Stimulated activated CD4-positive, alpha-beta T cell treated with anti-CD3 and anti-CD28 coated beads, Interleukin-1b, Interleukin-23, amount 100 ng/mL, for 1 hour (primary cell): ENCODE measurements at places on chromosomes 16 and 17.

DNA sequence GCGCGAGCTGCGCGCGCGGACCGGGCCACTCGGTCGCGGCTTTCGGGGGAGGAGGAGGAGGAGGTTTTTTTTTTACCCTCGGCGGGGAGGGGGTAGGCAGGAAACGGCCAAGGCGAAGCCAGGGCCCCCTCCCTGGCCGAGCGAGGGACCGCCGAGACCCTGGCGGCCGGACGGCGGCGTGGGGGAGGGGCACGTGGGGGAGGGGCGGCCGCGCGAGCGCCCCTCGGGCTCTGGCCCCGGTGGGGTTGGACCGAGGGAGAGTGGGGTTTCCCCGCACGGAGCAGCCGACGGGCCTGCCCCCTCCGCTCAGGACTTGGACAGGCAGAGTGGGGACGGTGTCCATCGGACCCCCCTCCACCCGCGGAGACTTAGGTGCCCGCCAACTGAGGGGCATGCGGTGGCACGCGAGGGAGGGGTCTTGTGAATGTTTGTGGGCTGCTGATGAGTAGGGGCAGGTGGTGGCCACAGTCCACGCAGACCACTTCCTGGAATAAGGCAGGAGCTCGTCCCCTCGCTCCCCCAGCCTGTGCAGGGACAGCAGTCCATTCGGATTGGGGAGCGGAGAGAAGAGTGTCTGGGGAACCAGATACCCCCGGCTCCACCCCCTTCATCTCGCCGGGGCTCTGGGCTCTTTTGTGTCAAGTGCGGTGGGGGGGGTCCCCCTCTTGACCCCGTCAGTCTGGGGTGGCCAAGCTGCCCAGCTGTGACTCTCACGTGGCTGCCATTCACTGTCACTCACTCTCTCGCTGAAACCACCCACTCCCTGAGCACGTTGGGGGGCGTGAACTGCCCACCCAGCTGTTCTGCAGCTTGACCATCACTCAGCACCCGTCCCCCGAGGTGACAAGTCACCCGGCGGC lies 3.0 kb upstream of the CHD3 start:
- peak; percentile 21 for DNase-seq

DNA sequence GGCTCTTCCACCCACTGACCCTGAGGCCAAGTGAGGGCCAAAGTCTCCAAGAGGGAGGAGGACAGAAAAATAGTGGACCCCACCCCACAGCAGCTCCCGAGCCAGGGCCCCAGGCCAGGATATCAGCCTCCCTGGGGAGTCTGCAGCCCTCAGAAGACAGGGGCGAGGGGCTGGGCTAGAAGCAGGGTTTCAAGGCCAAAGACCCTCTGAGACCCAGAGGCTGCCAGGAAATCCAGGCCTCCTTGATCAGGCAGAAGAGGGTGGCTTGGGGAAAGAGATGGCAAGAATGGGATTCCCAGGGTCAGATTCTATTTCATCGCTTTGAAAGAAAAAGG lies 156.1 kb downstream of the ZNF423 start:
- DNase-seq: no peak

GRCh38 chr17:66934040-66934439 lies 30.5 kb upstream of the CACNG4 start:
- no peak for DNase-seq

DNA sequence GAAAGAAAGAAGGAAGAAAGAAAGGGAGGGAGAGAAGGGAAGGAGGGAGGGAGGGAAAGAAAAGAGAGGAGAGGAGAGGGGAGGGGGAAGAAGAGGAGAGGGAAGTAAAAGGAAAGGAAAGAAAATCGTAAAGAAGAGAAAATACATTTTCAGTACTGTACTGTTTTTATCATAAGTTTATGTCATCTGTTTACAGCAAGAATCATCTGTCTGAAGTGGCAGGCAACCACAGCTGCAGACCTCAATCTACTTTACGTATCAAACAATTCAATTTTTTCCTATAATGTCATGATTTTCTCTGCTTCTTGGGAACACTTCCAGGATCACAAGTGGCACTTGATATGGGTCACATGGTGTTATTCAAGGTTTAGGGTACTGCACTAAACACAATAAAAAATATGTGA lies 58.3 kb downstream of the USP32 start:
- DNase-seq: no peak

GRCh38 chr16:4217204-4218131 lies 24.4 kb downstream of the SRL start:
- no peak for DNase-seq

DNA sequence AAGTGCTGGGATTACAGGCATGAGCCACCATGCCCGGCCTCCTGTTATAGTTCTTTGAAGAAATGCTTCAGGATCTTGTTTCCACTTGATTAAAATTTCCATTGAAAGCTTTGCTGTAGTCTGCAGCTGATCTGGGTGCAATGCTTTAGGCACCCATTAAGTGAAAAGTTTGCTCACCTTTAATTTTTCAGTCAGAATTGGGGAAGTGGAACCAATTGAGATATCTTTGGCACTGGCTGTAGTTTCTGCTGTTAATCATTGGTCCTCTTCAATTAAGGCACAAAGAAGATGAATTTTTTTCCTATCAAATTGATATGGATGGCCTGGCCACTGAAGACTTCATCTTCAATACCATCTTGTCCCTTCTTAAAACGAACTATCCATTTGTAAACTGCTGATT lies 336.1 kb upstream of the TBX2 start:
- no peak for DNase-seq

DNA sequence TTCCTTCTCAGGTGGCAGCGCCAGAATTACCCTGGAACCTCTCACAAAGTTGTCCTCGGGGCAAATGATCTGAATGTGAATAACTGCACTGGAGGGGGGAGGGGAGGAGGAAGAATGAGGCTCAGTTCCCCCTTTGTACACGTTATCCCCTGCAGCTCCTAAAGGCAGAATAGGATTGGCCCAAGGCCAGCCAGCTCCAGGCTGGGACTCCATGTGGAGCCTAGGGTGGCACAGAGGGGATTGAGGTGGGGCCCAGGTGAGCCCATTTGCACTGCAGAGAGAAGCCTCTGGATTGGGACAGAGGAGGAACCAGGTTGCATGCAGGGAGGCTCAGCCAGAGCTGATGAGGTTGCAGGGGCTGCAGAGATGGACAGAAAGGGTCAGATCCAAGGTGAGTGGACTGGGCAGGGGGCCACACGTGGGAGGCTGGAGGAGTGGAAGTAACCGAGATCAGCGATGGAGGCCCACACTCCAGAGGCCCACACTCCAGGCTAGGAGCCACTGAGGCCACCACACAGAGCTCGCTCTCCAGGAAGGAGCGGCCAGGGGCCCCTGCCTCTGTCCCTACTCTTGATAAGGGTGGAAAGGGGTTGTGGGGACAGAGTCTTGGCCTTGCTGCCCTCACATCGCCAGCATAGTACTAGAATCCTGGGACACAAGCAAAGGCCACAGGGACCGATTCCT lies 78.6 kb downstream of the RBFOX3 start:
- no peak for DNase-seq

DNA sequence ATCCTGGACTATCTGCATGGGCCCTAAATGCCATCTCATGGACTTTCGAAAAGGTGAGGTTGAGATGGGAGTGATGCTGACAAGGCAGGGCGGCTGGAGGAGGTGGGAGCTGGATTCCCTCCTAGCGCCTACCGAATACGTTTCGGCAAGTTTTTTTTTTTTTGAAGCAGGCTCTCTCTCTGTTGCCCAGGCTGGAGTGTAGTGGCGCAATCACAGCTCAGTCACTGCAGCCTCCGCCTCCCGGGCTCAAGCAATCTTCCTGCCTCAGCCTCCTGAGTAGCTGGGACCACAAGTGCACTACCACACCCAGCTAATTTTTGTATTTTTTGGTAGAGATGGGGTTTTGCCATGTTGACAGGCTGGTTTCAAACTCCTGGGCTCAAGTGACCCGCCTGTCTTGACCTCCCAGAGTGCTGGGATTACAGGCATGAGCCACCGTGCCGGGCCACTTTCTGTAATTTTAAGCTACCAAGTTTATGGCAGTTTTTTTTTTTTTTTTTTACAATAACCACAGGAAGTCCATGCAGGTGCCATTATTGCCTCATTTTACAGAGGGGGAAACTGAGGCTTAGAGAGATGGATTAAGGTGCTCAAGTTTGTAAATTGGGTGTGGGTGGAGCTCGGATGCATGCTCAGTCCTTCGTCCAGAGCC lies 246.4 kb downstream of the PRKCA start:
- DNase-seq: no peak
